ENCODE measurements at places on chromosomes 5 and 9.

DNA sequence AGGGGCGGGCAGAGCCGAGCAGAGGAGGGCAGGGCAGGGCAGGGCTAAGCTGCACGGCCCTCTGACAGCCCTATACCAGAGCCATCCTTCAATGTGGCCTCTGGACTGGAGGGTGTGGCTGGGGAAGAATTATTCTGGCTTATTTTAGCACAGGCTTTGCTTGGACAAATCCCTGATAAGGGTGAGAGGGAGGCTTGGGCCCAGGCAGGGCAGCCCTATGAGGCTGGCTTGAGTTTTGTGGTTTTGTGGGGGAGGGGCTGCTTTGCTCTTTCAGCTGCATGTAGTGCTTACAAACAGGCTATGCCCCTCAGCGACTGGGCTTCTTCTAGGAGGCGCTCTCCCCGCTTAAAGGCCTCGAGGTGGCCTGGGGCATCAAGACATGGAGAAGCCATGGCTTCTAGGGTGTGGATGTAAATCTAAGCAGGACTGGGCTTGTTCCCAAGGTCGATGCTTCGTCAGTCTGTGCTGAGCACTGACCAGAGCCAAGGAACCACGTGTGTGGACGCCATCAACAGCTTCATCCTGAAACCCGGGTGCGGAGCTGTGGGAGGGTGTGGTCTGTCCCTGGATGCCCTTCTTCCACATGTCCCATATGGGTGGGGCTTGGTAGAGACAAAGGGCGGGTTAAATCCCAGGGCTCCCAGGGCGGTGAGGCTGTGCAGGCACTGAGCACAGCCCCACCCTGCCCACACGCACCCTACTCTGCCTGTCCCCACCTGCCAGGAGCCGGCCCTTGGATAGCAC lies 45.7 kb upstream of the IPPK start:
- no peak for DNase-seq

- DNase-seq, result no peak
Observed at GRCh38 chr9:98008764-98009163, 25.6 kb downstream of the ANP32B start.

GRCh38 chr5:178536541-178537466 lies 53.4 kb downstream of the COL23A1 start:
- DNase-seq, result no peak

GRCh38 chr5:95285409-95285755 lies 488 bp upstream of the MCTP1 start:
- DNase-seq, result no peak

All from mucosa of gallbladder (tissue), 1 donor.